ENCODE measurements at places on chromosomes 16 and 17.

DNA sequence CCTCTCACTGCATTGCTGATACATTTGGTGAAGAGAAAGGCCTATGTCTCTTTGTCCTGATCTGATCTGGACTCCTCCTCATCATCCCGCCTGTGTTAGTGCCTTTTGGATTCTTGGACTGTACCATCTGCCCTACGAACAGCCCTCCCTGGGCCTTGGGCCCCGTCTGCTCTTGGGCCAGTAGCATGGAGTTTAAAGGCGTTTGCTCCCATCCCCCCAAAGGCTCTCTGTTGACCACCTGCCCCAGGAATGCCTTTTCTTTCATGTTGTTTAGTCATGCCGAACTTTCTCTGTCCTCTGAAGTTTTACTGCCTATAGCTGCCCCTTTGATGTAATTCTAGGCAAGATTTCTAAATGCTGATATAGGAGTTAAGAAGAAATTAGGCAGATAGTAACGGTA is 30.9 kb upstream of the MEAK7 start:
- DNase-seq, result no peak

DNA sequence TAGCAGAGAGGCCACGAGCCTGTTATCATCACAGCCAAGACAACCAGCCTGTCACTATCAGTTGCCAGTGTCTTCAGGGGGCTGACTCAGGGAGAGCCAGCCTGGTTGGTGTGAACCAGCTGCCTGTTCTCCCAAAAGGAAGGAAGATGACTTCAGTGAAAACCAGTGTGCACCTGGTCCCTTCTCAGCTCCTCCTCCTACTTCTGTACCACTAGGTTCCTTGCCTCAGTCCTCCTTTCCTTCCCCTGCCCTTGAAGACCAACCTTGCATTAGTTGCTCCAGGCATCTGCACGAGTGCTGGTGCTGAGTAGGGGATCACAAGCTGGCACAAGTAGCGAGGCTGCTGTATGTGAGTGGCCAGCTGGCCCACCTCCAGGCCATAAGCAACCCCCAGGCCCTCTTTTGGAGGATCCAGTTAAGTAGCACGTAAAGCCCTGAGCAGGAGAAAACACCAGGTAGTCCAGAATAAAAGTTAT is 8.5 kb downstream of the TUBG1 start:
- no peak for DNase-seq

DNA sequence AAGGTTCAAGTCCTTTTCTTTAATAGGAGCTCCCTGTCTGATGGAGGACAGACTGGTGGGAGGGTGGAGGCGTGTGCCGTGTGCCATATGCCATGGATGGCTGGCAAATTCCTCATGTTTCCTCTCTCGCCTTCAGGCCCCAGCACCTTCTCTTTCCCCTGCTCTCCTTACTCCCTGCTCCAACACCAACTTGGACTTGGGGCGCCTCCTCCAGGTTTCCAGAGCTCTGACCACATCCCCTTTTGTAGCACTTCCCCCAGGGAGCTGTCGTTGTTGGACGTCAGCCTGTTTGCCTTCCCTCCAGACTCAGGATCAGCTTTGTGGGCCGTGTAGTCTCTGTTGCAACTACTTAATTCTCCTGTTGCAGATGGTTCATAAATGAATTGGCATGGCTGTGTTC is 30.7 kb downstream of the TMC7 start:
- no peak for DNase-seq

- no peak for DNase-seq
Measured at GRCh38 chr17:72683506-72684404, 408.7 kb downstream of the SLC39A11 start.

- DNase-seq, result no peak
Measured at GRCh38 chr16:69663846-69664245, 62.5 kb downstream of the NQO1 start.

DNA sequence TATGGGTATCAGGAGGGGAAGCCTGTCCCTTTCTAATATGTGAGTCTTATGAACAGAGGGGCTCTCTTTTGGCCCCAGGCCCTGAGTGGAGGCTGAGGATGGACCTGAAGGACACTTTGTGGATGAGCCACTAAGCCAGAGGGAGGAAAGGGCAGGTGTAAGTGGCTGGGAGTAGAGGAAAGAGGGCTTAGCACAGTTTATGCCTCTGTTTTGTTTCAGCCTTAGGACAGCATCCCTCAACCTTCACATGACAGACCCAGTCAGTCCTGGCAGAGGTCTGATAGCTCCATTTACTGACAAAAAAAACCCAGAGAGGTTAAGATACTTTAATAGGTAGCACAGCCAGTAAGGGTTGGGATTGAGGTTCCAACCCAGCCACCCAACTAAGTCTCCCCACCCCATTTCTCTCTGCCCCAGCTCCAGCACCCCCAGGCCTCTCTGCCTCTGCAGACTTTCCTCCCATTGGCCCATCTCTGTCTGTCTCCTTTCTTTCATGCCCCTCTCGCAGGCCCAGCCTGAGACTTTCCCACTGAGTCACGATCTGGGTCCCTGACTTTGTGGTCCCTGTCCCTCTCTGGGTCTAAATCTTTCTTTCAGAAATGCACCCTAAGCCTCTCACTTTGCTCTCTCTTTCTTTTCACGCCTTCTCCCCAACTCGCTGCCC is 4.7 kb upstream of the TBX21 start:
- DNase-seq, result no peak

All from CD4-positive, alpha-beta T cell treated with Interleukin-10 for 1 hour (primary cell).